T-helper 1 cell treated with Interleukin-12 subunit alpha and Interleukin-12 subunit beta and Interleukin-4 antibody, amounts not matched to agents 30 ng/mL and 1 ng/mL, for 36 hours (primary cell): ENCODE measurements at places on chromosomes 4 and X. TPM values are rescaled to one million over a fixed set of nuclear protein-coding genes. Genes with fewer than 3 reads are reported as not detected.

The GAGE12F gene
- total RNA-seq: not detected in 2 replicates

The GK gene
- total RNA-seq: 68.8 and 75.3 TPM in 2 replicates

The NPY2R gene
- not detected in 2 replicates for total RNA-seq

The FAM149A gene
- total RNA-seq: 0.61 and 0.78 TPM in 2 replicates

The CT83 gene
- not detected in 2 replicates for total RNA-seq

The ALAS2 gene
- total RNA-seq: not detected in 2 replicates

The UGT2B11 gene
- not detected in 2 replicates for total RNA-seq

The SH3RF1 gene
- total RNA-seq: 0.07 and 0.27 TPM in 2 replicates

The PDZD4 gene
- 0.39 and 0.66 TPM in 2 replicates for total RNA-seq

The TMEM271 gene
- not detected in 2 replicates for total RNA-seq

The IL21 gene
- 29.8 and 30.1 TPM in 2 replicates for total RNA-seq

The ZCCHC12 gene
- not detected in 2 replicates for total RNA-seq

The BST1 gene
- total RNA-seq: 0.88 and 1.3 TPM in 2 replicates

The SPANXB1 gene
- total RNA-seq: not detected in 2 replicates

The PDCL2 gene
- total RNA-seq: not detected in 2 replicates

The NPY1R gene
- total RNA-seq: not detected in 2 replicates

The PCDH7 gene
- not detected in 2 replicates for total RNA-seq

The TNIP3 gene
- total RNA-seq: 3.0 and 3.4 TPM in 2 replicates

The SPATA4 gene
- total RNA-seq: not detected in 2 replicates

The SYTL5 gene
- total RNA-seq: not detected in 2 replicates

The NRK gene
- not detected in 2 replicates for total RNA-seq

The IQCM gene
- not detected in 2 replicates for total RNA-seq

The MED28 gene
- 42.7 and 54.9 TPM in 2 replicates for total RNA-seq

The CTAG1A gene
- not detected in 2 replicates for total RNA-seq

The NUDT10 gene
- total RNA-seq: 0.12 TPM in 1 of 2 replicates, not detected in the other

The WNK3 gene
- total RNA-seq: 0.07 and 0.10 TPM in 2 replicates
